ENCODE measurements at places on chromosomes 4 and X. TPM values are rescaled to one million over a fixed set of nuclear protein-coding genes. Genes with fewer than 3 reads are reported as not detected.

The SPIN4 gene
- 6.5 TPM for total RNA-seq

The CTAG1A gene
- total RNA-seq = not detected

The DCHS2 gene
- total RNA-seq = 22.9 TPM

The CT45A5 gene
- total RNA-seq = 0.09 TPM

The MAML3 gene
- total RNA-seq = 3.0 TPM

The SERTM2 gene
- total RNA-seq = 0.49 TPM

The STPG2 gene
- total RNA-seq = 0.18 TPM

GRCh38 chr4:165079476-165079875, 25.8 kb downstream of the TRIM75 start:
- DNase-seq = peak; percentile 68

- no peak for DNase-seq
Observed at GRCh38 chr4:5772528-5773270, 61.7 kb downstream of the EVC start.

GRCh38 chrX:24117258-24117657, 32.3 kb upstream of the ZFX start:
- peak; percentile 93 for DNase-seq

- no peak for DNase-seq
Observed at GRCh38 chr4:86530183-86530582, 63.9 kb upstream of the PTPN13 start.

Measured in muscle of leg (tissue), 16 donors.